ENCODE measurements at places on chromosomes 4 and X. TPM values are rescaled to one million over a fixed set of nuclear protein-coding genes. Genes with fewer than 3 reads are reported as not detected.

The CD99L2 gene
- total RNA-seq, result 25.1 TPM

The BMP3 gene
- total RNA-seq, result 1.6 TPM

The DAPP1 gene
- 1.6 TPM for total RNA-seq

The OTUD6A gene
- not detected for total RNA-seq

The MAGED4B gene
- total RNA-seq, result 27.7 TPM

The AKAP4 gene
- total RNA-seq, result 1.0 TPM

The ARHGAP4 gene
- 25.1 TPM for total RNA-seq

The DDIT4L gene
- 61.6 TPM for total RNA-seq

The SMR3B gene
- total RNA-seq, result not detected

Measured in skeletal muscle tissue (tissue), 5 donors.